ENCODE measurements at places on chromosomes 16 and 17.

DNA sequence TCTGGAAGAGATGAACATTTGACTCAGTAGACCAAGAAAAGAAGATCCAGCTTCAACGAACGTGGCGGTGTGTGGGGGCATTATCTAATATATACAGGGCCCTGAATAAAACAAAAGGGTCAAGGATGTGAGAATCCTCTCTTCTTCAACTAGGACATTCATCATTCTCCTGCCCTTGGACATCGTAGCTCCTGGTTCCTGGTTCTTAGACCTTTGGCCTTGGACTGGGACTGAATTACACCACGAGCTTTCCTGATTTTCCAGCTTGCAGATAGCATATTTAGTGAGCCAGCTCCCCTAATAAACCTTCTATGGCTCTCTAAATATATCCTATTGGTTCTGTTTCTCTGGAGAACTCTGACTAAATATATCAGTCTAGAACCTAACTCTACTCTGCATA, 29.5 kb upstream of the HELZ start:
- DNase-seq, result no peak

GRCh38 chr17:61972311-61972710, 44.5 kb upstream of the INTS2 start:
- no peak for DNase-seq

GRCh38 chr17:4460661-4461060, 26.9 kb downstream of the SPNS3 start:
- no peak for DNase-seq

DNA sequence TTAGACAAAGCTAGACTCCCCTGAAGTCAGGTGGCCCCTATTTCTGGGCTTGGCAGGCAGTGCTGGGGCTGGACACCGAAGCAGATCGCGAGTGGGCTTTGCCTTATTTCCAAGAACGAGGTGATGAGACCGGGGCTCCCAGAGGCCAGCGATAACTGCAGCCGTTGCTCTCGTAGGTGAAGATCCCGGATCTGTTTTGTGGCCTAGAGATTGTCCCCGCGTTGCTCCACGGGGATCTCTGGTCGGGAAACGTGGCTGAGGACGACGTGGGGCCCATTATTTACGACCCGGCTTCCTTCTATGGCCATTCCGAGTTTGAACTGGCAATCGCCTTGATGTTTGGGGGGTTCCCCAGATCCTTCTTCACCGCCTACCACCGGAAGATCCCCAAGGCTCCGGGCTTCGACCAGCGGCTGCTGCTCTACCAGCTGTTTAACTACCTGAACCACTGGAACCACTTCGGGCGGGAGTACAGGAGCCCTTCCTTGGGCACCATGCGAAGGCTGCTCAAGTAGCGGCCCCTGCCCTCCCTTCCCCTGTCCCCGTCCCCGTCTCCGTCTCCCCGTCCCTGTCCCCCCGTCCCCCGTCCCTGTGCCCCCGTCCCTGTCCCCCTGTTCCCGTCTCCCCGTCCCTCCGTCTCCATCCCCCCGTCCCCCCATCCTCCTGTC, 1.5 kb upstream of the TBCD start:
- no peak for DNase-seq

DNA sequence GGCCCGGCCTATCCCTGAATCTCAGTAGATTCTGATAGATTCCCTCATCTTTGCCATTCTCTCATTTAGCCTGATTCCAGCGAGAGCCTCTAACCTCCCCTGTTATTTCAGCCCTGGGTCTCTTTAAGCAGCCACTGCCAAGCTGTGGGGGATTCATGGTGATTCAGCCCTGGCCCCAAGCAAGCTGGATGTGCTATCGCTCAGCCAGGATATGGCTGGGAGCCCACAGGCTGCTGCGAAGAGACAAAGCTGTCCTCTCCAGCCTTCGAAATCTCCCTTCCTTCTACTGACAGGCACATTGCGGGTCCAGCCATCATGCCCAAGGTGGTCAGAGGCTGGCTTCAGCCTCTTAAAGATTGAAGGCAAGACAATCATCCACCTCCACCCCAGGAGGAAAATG, 394.1 kb downstream of the SOX9 start:
- peak; percentile 59 for DNase-seq

Measured in NCI-H226 (cell line).